ENCODE measurements at places on chromosomes 5 and 9.

DNA sequence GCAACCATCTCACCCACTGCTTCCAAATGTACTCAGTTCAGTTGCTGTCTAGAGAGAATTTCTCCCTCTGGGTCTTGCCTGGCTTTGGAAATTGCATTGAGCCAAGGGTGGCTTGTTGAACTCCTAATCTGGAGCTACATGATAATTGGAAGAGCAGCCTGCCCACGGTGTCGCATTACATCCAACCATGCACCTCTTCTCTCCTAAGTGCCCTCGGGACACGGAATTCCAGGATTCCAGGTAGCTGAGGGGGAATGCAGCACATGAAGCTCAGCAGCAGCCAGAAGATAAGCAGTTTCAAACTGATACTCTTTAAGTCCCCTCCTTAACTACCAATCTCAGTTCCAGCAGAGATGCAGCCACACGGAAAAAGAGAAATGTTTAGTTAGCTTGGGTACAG is 509.4 kb upstream of the KLF4 start:
- DNase-seq: no peak

DNA sequence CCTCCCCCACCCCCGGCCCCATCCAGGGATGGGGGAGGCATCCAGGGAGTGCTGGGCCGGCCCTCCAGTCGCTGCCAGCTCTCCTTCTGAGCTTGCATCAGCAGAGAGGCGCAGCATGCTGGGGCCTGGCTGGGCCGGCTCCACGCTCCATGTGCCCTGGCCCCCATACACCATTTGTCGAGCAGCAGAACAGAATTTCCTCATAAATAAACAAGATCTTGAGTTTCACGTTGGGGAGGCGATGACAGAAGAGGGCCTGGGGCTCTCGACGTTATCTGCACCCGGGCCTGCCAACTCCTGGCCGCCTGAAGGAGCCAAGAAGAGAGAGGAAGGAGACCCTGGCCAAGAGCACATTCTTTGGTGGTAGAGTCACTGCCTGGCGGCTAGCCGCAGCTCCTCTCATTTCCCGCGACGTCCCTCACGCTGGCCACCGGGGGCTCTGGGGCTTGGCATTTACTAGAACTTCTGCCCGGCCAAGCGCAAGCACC is 177.0 kb downstream of the FGF18 start:
- DNase-seq: no peak

DNA sequence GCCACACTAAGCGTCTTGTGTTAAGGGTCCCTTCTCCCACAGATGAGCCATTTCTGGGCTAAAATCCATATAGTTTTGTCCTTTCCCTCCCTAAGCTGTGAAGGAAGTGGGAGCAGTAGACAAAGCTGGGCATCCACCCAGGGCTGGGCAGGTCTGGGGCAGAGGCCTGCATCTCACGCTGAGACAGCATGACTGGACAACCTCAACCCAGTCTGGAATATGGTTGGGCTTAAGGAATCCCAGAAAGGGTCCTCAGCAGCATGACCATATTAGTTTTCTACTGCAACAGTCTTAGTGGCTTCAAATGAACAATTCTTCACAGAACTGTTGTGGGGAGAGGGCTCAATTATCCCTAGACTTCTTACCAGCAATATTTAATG is 173.8 kb downstream of the AUH start:
- DNase-seq: no peak

GRCh38 chr5:31193591-31194467 is at the start of gene CDH6:
CDH6 (plus strand) TSS chr5:31193686; CDS start chr5:31267474, 73,788 bp downstream.
- DNase-seq: no peak

GRCh38 chr5:6261256-6261655 is 117.1 kb downstream of the MED10 start:
- DNase-seq: no peak

DNA sequence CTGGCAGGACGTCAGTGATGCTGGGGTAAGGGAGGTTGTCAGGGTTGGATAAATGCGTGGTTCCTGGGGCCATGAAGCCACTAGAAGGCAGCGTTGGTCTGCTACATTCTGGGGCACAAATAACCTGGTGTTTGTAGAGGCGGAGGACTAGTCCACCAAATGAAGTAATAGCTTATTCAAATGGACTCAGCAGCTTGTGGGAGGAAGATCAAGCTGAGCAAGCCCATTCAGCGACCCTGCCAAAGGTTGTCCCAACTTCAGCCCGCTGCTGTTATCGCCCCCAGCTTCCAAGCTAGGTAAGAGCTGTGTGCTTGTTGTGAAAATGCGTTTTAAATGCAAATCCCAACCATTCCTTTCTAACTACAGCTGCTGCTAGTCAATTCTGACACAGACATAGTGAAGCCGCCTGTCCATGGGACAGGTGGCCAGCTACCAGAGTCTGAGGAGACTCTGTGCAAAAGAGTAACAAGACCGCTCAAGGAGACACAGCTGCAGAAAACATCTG is 7.6 kb upstream of the FAM240B start:
- no peak for DNase-seq

GRCh38 chr9:4553951-4554381 is 63.7 kb downstream of the SLC1A1 start:
- DNase-seq: no peak

- no peak for DNase-seq
These were observed 260.4 kb downstream of the GABRB2 start for GRCh38 chr5:161286066-161286655.

GRCh38 chr9:91905991-91906469 is 44.0 kb downstream of the ROR2 start:
- peak; percentile 76 for DNase-seq
